Vagina (tissue), 2 donors: ENCODE measurements at places on chromosomes 1 and 21. TPM values are rescaled to one million over a fixed set of nuclear protein-coding genes. Genes with fewer than 3 reads are reported as not detected.

The GUCA2A gene
- not detected for total RNA-seq

The LRIG2 gene
- total RNA-seq, result 43.0 TPM

The RNU1-4 gene
- 19,908 TPM for total RNA-seq

- no peaks in the 10 kb centered on the region for H3K36me3 ChIP-seq
- no peak overlapping the region for H3K27ac ChIP-seq
- H3K4me3 ChIP-seq, result no peak overlapping the region
- peaks cover 35% of the 10 kb centered on the region for H3K27me3 ChIP-seq
- H3K4me1 ChIP-seq, result peaks cover 15% of the 10 kb centered on the region
- no peak for DNase-seq
These were observed 2.5 kb upstream of the LHX8 start for GRCh38 chr1:75131565-75132241.

DNA sequence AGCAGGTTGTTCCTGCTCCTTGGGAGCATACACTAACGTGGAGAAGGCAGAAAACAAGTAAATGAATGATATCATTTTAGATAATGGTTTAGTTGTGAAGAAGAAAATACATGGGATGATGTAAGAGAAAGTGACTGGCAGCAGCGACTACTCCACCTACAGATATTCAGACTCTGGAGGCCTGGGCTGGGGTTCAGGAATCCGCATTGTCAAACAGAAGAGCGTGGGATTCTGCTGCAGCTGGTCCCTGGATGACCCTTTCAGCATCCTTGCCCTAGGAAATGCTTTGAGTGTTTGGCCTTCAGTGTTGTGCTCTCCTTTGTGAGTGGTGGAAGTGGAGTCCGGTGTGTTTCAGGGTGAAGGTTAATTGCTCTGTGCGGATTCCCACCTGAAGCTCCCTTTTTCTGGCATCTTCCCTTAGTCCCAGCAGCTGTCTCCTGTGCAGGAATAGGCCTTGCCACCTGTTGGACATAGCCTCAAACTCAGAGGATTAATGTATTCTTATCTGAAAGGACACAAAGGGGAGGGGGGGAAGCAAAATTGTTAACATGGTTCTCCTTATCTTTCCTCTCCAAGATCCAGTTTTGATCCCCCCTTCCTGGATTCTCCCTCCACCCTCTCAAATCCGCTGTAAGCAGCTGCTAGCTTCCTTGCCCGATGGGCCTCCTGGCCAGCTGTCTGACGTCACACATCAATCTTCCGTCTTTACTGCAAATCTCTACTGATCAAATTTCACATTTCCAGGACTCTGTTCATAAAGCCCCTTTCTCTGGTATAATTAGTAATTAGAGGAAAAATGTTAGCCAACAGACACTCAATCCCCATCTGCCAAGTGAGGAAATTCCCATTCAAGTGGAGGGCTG lies 68.3 kb upstream of the SPAG17 start:
- no peaks in the 10 kb centered on the region for H3K27me3 ChIP-seq
- H3K4me3 ChIP-seq, result no peak overlapping the region
- no peak for DNase-seq
- H3K27ac ChIP-seq, result no peak overlapping the region

DNA sequence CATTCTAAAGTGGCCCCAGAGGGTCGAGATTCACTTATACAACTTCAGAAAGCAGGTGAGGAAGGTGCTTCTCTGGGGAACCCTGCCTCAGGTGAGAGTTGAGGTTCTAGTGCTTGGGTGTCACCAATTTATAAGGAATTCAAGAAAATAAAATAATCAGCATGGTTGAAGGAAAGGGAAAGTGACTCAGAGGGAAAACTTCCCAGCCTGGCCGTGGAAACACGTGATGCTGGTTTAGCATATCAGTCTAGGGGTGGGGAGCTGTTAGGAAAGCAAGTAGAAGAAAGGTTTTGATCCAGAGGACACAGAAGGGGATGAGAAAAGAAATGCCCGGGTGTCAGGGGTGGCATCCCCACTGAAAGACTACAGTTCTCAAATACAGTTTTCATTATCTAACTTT lies 37.7 kb upstream of the TMEM125 start:
- peaks cover 9% of the 10 kb centered on the region for H3K4me1 ChIP-seq
- H3K27me3 ChIP-seq, result no peaks in the 10 kb centered on the region
- H3K4me3 ChIP-seq, result no peak overlapping the region
- DNase-seq, result no peak

- H3K27me3 ChIP-seq, result peaks cover 14% of the 10 kb centered on the region
- H3K36me3 ChIP-seq, result no peaks in the 10 kb centered on the region
- H3K4me3 ChIP-seq, result no peak overlapping the region
- DNase-seq, result no peak
These were observed 3.0 kb downstream of the TSPEAR start for GRCh38 chr21:44708213-44708865.

GRCh38 chr1:159991513-159991912 lies 37.5 kb upstream of the SLAMF9 start:
- no peak overlapping the region for H3K4me3 ChIP-seq
- H3K27me3 ChIP-seq, result no peaks in the 10 kb centered on the region
- no peaks in the 10 kb centered on the region for H3K4me1 ChIP-seq
- no peaks in the 10 kb centered on the region for H3K36me3 ChIP-seq
- H3K27ac ChIP-seq, result no peak overlapping the region

DNA sequence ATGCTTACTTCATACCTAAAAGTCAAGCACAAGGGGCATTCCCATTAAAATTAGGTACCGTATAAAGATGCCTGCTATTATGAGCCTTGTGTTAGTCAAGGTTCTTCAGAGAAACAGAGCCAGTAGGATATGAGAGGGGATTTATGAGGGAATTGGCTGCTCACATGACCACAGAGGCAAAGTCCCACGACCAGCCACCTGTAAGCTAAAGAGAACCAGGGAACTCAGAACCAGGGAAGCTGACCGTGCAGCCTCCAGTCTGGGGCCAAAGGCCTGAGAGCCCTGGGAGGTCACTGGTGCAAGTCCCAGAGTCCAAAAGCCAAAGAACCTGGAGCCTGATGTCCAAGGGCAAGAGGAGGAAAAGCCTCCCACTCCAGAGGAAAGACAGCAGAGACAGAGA lies 20.0 kb downstream of the PIGM start:
- no peaks in the 10 kb centered on the region for H3K27me3 ChIP-seq
- no peak overlapping the region for H3K27ac ChIP-seq
- H3K4me3 ChIP-seq, result no peak overlapping the region

The F3 gene
- 63.6 TPM for total RNA-seq

GRCh38 chr1:173527151-173527826 lies 50.2 kb downstream of the PRDX6 start:
- peaks cover 16% of the 10 kb centered on the region for H3K4me1 ChIP-seq
- no peak overlapping the region for H3K27ac ChIP-seq
- H3K27me3 ChIP-seq, result no peaks in the 10 kb centered on the region
- no peak overlapping the region for H3K4me3 ChIP-seq
- no peak for DNase-seq
- H3K36me3 ChIP-seq, result no peaks in the 10 kb centered on the region

DNA sequence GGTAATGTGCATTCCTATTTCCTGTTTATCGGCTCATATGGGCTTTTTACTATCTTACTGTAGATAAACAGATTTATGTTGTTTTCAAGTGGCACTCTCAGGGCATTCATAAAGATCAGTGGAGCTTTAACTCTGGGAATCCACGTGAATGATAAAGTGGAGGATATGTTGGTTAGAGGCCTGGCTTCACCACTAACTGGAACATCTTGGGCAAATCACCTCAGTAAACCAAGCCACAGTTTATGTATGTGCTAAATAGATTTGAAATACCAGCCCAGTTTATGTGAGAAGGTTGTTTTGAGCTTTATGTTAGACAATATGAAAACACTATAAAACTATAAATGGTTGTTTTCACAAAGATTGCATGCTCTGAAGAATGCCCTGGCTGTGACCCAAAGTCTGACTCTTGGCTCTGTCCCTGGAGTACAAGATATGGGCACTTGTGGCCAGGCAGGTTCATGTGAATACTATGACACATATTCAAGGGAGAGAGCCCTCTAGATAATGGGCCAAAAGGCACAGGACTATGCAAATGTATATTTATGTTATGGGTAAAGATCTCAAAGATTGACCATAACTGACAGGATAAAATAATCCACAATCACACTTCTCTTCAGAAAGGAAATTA lies 36.7 kb downstream of the FAM163A start:
- no peaks in the 10 kb centered on the region for H3K27me3 ChIP-seq
- no peak for DNase-seq
- H3K4me3 ChIP-seq, result no peak overlapping the region
- no peak overlapping the region for H3K27ac ChIP-seq
- H3K4me1 ChIP-seq, result no peaks in the 10 kb centered on the region
- H3K36me3 ChIP-seq, result no peaks in the 10 kb centered on the region

The ADAMTS4 gene
- 78.3 TPM for total RNA-seq

GRCh38 chr1:14968251-14968851 lies 185.2 kb upstream of the TMEM51 start:
- no peaks in the 10 kb centered on the region for H3K36me3 ChIP-seq
- H3K4me1 ChIP-seq, result peaks cover 38% of the 10 kb centered on the region
- H3K27ac ChIP-seq, result peak overlapping the region; percentile 89
- H3K4me3 ChIP-seq, result no peak overlapping the region

DNA sequence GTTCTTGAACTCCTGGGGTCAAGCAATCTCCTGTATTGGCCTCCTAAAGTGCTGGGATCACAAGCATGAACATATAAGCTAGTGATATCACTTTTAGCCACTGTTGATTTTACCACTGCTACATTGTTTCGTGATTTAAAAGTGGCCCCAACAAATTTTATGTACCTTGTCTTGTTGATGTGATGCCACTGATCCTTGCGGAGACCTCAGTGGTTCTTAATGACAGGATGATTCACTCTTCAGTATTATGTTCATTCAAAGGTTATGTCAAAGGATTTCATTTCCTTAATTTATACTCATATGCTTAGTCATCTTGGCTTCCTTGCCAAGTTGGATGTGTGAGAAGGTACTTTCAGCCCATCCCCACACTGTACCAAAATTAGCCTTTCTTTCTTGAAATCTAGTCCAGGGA lies 12.1 kb downstream of the PRKACB start:
- no peaks in the 10 kb centered on the region for H3K4me1 ChIP-seq
- H3K36me3 ChIP-seq, result no peaks in the 10 kb centered on the region
- DNase-seq, result no peak
- H3K4me3 ChIP-seq, result no peak overlapping the region

DNA sequence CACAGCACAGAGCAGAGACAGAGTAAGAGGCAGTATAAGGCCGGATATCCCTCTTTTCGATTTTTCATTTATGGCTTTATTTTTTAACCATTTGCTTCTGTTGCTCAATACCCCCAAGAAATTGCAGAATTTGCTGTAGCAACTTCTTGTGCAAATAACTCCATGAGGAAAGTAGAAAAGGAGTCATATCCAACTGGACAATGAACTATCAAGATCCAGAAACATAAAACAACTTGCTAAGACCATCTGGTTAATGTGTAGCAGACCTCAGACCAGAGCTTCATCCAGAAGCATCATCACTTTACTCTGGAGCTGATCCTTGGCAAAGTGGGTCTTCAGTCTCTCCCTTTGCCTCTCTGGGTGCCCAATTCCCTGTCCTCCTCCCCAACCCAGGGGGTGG lies 45.9 kb downstream of the ZNF697 start:
- H3K4me1 ChIP-seq, result peaks cover 4% of the 10 kb centered on the region
- no peak for DNase-seq
- H3K4me3 ChIP-seq, result no peak overlapping the region
- H3K27me3 ChIP-seq, result no peaks in the 10 kb centered on the region
- no peak overlapping the region for H3K27ac ChIP-seq
- H3K36me3 ChIP-seq, result no peaks in the 10 kb centered on the region

The USP25 gene
- total RNA-seq, result 39.0 TPM

DNA sequence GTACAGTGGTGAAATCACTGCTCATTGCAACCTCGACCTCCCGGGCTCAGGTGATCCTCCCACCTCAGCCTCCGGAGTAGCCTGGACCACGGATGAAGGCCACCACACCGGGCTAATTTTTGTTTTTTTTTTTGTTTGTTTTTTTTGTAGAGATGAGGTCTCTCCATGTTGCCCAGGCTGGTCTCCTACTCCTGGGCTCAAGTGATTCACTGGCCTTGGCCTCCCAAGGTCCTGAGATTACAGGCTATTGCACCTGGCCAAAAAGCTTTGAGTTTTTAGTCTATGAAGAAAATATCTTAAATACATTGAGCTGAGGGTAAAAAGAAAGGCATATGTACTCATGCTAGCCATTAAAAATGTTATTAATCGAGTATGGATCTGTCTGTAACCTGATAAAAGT lies 3.6 kb downstream of the TMEM50A start:
- H3K4me1 ChIP-seq, result peaks cover 47% of the 10 kb centered on the region
- no peak for DNase-seq
- H3K27me3 ChIP-seq, result no peaks in the 10 kb centered on the region
- H3K27ac ChIP-seq, result no peak overlapping the region
- H3K4me3 ChIP-seq, result no peak overlapping the region
- no peaks in the 10 kb centered on the region for H3K36me3 ChIP-seq

The DCLRE1B gene
- 5.2 TPM for total RNA-seq

GRCh38 chr1:95262913-95263312 lies 28.9 kb downstream of the RWDD3 start:
- no peak overlapping the region for H3K27ac ChIP-seq
- no peak for DNase-seq
- no peak overlapping the region for H3K4me3 ChIP-seq
- no peaks in the 10 kb centered on the region for H3K4me1 ChIP-seq
- no peaks in the 10 kb centered on the region for H3K27me3 ChIP-seq

The LRRC38 gene
- total RNA-seq, result 2.5 TPM

- no peak overlapping the region for H3K4me3 ChIP-seq
- H3K27me3 ChIP-seq, result no peaks in the 10 kb centered on the region
- no peak overlapping the region for H3K27ac ChIP-seq
- no peaks in the 10 kb centered on the region for H3K36me3 ChIP-seq
- no peaks in the 10 kb centered on the region for H3K4me1 ChIP-seq
These were observed 73.3 kb downstream of the MDM4 start for GRCh38 chr1:204589409-204590038.

The FAM72C gene
- total RNA-seq, result 0.49 TPM

DNA sequence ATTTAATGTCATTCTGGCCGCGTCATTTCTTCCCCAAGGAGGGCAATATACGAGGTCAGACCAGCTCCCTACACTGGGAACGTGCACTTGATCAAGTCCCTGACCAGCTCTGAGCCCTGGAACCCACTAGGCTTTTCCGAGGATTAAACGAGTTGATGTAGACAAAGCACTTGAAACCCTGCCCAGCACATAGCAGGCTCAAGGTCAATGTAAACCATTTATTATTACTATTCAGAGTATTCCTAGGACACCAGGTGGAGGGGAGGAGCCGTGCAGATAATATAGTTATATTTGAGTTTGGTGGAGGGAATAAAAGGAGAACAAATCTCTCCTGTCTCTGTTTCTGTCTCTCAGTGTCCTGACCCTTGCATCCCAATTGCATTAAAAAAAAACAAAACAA lies 174.1 kb upstream of the IGSF21 start:
- no peaks in the 10 kb centered on the region for H3K27me3 ChIP-seq
- no peaks in the 10 kb centered on the region for H3K36me3 ChIP-seq
- no peak for DNase-seq
- H3K27ac ChIP-seq, result no peak overlapping the region

GRCh38 chr1:152359906-152360305 lies at the start of gene FLG2:
FLG2 (minus strand) TSS chr1:152360006; CDS start chr1:152358884, 1,122 bp downstream.
- no peak within 1 kb of the TSS for H3K4me3 ChIP-seq
- H3K4me1 ChIP-seq, result no peaks in the 10 kb centered on the region
- DNase-seq, result no peak
- H3K27me3 ChIP-seq, result no peaks in the 10 kb centered on the region

The ACTL8 gene
- total RNA-seq, result not detected
